ENCODE measurements at places on chromosomes 3 and 15. TPM values are rescaled to one million over a fixed set of nuclear protein-coding genes. Genes with fewer than 3 reads are reported as not detected.

The GOLGB1 gene
- 34.9 TPM for total RNA-seq

The ZBBX gene
- total RNA-seq, result 3.9 TPM

The CLDN11 gene
- total RNA-seq, result 14.5 TPM

The TJP1 gene
- total RNA-seq, result 60.0 TPM

The FGD5 gene
- 3.4 TPM for total RNA-seq

The ERC2 gene
- 58.3 TPM for total RNA-seq

The BBX gene
- 18.2 TPM for total RNA-seq

The VILL gene
- total RNA-seq, result 9.1 TPM

The WDR93 gene
- total RNA-seq, result 0.25 TPM

The SLC12A8 gene
- 0.98 TPM for total RNA-seq

The GOLGA6A gene
- total RNA-seq, result not detected

The FBLN2 gene
- 9.1 TPM for total RNA-seq

The PGBD4 gene
- 3.2 TPM for total RNA-seq

The FAM43A gene
- total RNA-seq, result 2.5 TPM
